Fibroblast of skin of right biceps (primary cell): ENCODE measurements at places on chromosomes 1 and 21.
A peak's percentile ranks its signal among the peaks of the same experiment; 100 is the strongest.

DNA sequence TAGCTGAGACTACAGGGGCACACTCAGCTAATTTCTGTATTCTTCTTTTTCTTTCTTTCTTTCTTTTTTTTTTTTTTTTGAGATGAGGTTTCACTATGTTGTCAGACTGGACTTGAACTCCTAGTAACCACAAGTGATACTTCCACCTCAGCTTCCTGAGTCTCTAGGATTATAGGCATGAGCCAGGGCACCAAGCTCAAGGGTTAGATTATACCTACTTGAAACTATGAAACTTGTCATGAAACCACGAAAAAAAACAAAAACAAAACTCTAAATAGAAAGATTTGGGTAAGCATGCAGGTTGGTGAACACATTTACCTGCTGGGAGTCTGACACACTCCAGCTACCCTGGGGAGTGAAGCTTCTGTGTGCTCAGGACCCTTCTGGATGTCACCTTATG, 2250.4 kb downstream of the MRPL39 start:
- no peak for DNase-seq

- no peak for DNase-seq
Observed at GRCh38 chr1:16484931-16485330, 29.2 kb downstream of the RNU1-1 start.

GRCh38 chr1:85048296-85049064, at the start of gene MCOLN3:
MCOLN3 (minus strand) TSS chr1:85048500; CDS start chr1:85045360, 3,140 bp downstream.
- DNase-seq, result peak; percentile 2

- DNase-seq, result no peak
Observed at GRCh38 chr1:205186191-205186590, 25.3 kb downstream of the DSTYK start.

- DNase-seq, result peak; percentile 65
Observed at GRCh38 chr1:185426848-185427247, 109.8 kb upstream of the IVNS1ABP start.

GRCh38 chr1:73176902-73177301, 894.6 kb upstream of the NEGR1 start:
- DNase-seq, result no peak

DNA sequence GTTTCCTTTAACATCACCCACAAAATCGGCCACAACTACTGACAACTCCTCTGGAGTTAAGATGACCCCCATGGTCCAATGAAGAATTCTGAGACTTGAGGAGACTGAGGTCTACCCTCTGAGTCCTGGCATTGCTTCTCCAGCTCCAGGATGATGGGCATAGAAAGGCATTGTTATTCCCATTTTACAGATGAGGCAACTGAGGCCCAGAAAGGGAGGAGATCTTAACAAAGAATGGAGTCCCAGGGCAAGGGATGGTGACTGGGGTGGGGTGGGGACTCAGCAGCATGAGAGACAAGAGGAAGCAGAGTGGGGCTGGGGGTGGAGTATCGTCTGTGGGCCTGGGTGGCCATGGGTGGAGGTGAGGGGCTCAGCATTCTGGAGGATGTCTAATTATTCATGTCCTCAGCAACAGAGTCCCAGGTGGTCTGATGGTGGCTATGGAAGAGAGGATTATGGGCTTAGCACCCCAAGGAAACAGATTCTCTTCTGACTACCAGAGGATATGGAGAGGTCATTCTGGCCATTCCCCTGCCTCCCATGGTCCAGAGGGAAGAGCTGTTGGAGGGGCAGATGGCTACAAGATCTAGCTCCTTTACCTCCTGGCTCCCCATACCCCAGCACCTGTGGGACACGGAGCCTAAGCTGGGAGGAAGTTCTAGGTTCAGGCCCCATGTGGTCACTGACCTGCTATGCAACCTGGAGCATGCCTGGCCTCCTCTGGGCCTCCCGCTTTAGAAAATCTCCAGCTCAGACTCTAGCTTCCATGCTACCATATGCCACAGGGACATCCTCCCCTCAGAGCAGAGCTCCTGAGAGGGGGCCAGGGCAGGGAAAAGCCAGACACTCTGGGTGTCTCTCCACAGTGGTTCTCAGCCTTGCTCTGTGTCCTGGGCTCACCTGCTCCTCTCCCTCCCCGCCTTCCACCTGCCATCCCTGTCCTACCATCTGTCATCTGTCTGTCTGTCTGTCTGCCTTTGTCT, 37.4 kb upstream of the DMBX1 start:
- no peak for DNase-seq

- no peak for DNase-seq
Observed at GRCh38 chr21:39341249-39341923, 7.5 kb downstream of the HMGN1 start.

DNA sequence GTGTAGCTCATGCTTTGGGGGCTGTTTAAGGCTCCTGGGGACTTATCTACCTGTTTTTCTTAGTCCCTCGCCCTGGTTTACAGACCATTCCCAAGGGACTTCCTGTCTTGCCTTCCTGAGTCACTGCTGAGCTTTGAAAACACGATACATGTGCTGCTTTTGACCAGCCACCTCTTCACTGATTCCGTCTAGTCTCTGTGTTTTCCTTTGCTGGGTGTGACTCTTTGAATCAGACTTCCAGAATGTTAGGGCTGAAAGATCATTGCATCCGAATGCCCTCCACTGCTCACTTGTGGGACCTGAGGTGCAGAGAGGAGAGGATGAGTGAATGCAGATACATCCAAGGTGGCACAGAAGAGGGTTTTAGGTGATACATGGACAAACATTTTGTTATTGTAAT, 35.4 kb upstream of the CITED4 start:
- peak; percentile 32 for DNase-seq
